Posterior cingulate gyrus (tissue), 11 donors: ENCODE measurements at places on chromosomes 1 and 21.
A peak's percentile ranks its signal among the peaks of the same experiment; 100 is the strongest.

- DNase-seq = no peak
These were observed 7.9 kb downstream of the KIF21B start for GRCh38 chr1:201015551-201016091.

- DNase-seq = no peak
These were observed at the start of gene TPM3 for GRCh38 chr1:154191990-154192461. Gene TPM3, minus strand, starts transcription at chr1:154192100. Its CDS starts 82 bp downstream, at chr1:154192018.

DNA sequence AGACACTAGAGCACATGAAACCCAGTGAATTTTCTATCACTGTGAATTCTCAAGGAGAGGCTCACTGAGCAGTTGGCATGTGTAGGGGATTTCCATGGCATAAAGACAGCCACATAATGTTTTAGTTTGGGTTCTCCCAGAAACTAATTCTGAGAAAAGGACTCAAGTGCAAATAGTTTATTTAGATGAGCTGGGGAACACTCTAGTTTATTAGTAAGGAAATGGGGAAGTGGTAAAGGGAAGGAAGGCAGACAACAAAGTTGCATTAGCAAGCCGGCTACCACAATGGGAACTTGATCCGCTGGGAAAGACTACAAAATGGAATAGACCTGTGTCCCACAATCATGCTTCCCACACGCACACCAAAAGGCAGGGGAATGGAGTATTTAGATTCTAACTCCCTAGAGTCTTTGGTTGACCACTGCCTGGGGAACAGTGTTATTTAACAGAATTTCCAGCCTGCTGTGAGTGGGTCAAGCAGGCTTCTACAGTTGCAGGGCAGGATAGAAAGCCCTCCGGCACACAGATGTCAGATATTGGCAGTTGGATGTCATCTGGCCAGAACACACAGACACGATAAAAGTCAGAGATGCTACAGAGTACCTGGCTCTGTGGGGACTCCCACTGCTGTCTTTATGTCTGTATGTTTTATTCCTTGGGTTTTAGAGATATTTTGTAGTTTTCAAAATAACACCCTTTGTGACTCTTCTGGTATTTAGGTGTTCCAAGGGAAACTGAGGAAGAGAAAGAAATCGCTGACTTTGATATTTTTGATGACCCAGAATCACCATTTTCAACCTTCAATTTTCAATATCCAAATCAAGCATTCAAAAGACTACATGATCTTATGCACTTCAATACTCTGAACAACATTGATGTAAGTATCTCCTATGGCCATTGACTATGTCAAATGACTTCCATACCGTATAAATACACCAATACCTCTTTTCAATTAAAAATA, 150.1 kb downstream of the PLA2G4A start:
- no peak for DNase-seq

DNA sequence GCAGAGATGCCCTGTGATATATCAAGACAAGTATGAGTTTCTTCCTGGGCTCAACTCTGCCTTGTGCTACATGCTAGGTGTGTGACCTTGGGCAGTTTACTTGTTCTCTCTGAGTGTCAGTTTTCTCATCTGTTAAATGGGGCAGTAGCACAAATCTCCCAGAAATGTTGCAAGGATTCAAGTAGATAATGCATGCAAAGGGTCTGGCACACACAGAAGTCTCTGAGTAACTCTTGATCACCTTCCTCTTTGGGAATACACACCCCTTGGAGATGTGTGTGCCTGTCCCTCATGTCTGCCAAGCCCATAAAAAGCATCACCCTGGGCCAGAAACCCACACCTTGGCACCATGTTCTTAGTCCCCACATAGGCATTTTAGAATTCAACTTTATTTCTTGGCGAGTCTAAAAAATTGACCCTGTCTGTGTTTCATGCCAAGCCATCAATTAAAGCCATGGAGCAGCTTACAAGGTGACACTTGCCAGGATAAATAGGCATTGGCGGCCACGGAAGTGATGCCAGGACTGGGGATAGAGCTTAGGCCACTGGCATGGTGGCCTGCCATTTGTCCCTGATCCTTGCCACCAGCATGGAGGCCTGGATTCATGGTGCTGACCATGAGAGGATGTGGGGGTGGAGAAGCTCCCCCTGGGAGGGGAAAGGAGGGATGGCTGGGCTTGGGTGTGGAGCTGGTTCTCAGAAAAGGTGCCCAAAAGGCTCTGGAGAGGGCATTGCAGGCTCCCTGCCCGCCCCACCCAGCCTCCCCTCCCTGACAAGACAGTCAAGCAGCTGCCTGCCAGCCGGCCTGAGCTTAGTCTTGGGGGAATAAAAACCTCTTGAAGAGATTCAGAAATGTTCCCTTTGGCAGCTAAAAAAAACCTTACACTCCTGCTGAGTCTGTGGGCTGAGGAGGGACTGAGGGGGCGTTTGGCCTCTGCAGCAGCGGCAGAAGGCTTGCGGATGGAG, 118.0 kb upstream of the IPO9 start:
- DNase-seq = peak; percentile 67

- peak; percentile 94 for DNase-seq
These were observed 5.4 kb downstream of the TFF3 start for GRCh38 chr21:42309753-42310213.

DNA sequence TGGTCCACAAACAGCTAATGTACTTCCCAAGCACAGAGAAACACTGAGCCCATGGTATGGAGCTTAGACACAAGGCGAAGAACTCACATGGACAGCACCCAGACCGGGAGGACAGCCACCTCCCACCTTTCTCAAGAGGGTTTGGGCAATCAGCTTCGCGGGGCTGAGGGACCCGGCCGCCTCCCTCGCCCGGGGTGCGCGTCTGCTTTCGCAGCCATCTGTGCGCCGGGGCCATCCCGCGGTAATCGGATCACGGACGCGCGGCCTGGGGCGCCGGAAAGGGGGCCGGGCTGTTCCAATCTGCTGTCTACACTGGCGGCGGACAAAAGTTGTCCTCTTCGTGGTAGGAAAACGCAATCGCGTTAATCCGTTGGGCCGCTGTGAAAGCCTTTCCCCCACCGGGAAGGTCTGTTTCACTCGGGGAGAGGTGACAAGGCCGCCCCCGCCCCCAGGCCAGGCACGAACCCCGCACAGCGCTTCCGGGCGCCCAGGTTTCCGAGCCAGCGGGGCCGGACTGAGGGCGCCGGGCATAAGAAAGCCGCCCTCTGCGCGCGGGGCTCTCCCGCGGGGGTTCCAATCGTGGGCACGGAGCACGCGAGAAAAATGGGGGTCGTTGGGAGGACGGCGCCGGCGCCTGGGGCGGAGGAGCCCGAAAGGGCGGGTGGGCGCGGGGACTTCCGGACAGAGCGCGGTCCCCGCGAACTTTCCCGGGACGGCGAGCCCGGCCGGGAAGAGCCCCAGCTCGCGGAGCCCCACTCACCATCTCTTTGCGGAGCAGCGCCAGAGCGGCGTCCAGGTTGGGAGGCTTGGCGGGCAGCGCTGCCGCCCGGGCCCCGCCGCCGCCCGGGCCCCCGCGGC, 664 bp downstream of the FAM89A start:
- DNase-seq = no peak

DNA sequence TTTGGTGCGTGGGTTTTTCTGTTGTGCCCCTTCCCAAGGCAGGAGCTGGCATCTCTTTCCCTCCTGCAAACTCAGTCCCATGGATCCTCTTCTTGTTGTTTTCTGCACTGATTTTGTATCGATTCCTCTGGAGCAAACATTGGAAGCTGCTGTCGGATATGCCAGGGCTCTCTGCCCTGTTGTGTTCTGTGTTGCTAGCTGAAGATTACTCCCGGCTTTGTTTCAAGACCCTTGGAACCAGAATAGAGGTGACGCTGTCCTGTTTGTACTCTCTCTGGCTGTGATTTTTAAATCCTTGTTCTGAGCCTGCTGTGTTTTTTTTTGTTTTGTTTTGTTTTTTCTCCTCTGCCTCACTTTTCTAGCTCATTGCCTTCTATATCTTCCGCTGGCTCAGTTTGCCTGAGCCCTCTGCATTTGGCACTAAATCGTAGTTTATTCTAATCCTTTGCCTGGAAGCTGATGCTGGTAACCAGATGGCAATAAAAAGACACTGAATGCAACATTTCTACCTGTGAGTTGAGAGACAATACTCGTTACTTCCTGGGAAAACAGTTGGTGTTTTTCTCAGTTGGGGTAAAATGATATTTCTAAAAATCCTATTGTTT, 67.0 kb downstream of the BACH1 start:
- DNase-seq = no peak

- no peak for DNase-seq
These were observed 415.2 kb upstream of the DAB1 start for GRCh38 chr1:57839067-57839466.

GRCh38 chr1:174159252-174160108, at the start of gene RABGAP1L:
Gene RABGAP1L, plus strand, starts transcription at chr1:174159520.
- DNase-seq = peak; percentile 98

DNA sequence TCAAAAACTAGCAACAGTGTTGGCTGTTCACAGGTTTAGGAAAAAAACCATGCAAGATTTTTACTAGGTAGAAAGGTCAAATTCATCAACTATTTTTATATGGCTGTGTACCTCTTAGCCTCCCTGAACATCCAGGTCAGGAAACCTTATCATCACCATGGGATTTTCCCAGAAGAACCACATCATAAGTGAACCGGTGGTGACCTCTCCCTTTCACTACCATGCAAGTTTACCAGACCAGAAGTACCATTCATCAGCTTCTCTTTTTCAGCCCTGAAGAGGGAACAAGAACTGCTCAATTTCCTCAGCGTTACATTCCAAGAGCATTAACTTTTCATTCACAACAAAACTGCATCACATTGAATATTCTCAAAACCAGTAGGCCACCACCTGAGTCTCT, 5.9 kb downstream of the SSBP3 start:
- DNase-seq = no peak

DNA sequence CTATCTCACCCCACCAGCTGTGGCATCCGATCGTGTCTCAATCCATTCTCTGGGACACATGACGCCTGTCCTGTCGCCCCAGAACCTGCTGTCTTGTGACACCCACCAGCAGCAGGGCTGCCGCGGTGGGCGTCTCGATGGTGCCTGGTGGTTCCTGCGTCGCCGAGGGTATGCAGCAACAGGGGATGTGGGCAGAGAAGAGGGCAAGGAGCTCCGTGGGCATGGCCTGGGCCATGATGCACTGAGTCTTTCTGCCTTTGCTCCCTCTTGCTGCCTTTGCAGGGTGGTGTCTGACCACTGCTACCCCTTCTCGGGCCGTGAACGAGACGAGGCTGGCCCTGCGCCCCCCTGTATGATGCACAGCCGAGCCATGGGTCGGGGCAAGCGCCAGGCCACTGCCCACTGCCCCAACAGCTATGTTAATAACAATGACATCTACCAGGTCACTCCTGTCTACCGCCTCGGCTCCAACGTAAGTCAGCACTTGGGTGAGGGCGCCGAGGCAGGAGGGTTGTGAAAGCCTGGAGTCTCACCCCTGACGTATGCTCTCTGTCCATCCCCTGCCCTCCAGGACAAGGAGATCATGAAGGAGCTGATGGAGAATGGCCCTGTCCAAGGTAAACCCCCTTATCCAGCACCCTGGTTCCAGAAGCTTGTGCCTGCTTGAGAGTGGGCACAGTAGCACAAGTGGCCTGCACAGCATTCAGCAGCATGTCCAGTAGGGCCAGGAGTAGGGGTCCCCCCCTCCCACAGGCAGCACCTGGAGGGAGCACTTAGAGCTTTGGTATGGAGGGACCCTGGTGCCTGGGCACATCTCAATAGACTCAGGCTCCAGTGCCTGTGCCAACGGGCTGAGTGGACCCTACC, 8.8 kb downstream of the TINAGL1 start:
- DNase-seq = no peak

DNA sequence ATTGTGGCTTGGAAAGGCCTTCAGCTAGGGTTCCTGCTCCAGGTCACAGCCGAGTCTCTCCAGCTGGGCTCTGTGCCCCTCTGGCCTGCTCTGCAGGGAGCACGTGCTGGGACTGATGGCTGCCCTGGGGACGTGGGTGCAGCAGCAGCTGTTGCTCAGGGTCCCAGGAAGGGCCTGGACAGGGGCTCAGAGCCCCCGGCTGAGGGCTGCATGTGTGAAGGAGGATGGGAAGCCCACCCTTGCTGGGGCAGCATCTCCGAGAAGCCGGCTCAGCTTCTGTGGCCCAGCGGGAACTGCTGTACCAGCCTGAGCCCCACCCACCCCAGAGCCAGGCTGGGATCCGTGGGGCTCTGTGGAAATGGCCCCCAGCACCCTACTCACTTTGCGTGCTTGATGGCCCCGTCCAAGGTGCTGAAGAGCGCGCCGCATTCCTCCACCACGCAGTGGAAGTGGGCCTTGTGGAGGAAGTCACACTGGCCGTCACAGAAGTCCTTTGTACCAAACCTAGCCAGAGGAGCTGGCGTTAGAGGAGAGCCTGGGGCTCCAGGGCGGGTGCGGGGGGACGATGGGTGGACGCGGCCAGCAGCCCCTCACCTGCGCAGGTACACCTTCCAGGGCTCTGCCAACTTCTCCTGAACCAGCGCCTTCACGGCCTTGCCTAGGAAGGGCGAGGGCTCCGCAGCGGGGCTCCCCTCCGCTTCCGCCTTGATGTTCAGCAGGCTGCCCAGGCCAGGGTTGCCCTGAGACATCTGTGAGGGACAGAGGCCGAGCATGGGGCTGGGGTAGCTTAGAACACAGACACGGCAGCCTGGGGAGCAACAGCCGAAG, 147.5 kb downstream of the CASZ1 start:
- no peak for DNase-seq

DNA sequence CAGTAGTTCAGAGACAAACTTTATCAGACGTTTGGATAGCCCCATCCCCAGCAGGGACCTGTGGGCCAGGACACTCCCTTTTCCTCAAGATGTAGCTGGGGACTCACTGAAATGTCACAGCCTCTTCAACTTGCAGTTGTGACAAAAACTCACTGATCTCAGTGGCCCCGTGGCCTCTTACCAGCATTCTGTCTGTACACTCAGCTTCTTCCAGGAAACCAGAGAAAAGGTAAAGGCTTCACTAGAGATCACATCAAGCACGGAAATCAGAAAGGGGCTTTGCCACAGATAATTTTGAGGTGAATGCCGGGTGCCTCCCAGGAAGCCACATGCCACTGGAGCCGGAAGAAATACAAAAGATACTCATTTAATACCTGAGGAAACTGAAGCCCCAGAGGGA, 122.2 kb downstream of the CCDC185 start:
- DNase-seq = no peak

- no peak for DNase-seq
These were observed 27.8 kb downstream of the FNBP1L start for GRCh38 chr1:93475681-93476080.

GRCh38 chr1:96481409-96481808, 240.2 kb upstream of the PTBP2 start:
- no peak for DNase-seq
